AG09309 (cell line): ENCODE measurements at places on chromosomes 7 and 10.

DNA sequence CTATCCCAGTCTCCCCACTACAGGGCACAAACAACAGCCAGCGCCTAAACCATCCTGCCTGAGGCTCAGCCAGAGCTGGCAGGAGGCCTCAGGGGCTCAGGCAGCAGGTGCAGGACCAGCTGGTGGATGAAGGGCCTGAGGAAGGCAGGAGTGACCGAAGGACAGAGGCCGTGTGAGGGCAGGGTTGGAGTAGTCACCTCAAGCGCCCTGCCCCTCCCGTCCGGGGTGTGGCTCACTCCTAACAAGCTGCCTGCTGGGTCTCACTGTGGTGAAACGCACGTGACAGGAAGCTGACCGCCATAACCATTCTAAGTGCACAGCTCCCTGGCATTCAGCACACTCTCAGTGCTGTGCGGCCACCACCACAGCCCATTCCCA is 281.1 kb downstream of the ELFN1 start:
- no peak for DNase-seq

DNA sequence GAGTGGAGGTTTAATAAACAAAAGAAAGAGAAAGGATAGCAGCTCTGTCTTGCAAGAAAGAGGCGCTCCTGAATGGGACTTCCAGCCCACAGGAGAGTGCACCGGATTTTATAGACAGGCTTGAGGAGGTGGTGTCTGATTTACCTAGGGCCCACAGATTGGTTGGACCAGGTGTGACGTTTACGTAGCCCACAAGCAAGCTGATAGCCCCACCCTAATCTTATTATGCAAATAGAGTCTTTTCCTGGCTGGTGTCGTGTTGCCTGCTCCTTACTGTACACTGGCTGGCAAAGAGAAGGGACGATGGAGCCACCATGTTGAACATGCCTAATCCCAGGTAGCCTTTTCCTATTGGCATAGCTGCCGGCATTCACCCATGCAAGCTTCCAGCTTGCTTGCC is 319.7 kb upstream of the POM121L12 start:
- DNase-seq, result no peak

DNA sequence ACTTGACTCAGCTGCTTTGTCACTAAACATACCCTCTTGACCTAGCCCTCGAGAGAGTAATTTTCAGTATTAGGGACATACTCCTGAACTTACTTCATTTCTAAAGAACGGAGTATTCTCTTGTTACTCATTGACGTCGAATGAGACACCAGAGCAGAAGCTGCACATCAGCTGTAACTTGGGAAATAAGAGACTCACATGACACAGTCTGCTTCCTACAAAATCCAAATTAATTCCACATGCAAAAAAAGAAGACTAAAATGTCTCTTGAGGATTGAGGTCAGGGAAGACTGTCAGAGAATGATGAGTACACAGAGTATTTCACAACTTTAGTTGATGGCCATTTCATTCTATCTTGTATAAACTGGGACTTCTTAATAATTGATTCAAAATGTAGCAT is 114.7 kb upstream of the EGFR start:
- peak; percentile 98 for DNase-seq

- no peak for DNase-seq
Observed at GRCh38 chr7:82675396-82675795, 231.8 kb upstream of the CACNA2D1 start.

DNA sequence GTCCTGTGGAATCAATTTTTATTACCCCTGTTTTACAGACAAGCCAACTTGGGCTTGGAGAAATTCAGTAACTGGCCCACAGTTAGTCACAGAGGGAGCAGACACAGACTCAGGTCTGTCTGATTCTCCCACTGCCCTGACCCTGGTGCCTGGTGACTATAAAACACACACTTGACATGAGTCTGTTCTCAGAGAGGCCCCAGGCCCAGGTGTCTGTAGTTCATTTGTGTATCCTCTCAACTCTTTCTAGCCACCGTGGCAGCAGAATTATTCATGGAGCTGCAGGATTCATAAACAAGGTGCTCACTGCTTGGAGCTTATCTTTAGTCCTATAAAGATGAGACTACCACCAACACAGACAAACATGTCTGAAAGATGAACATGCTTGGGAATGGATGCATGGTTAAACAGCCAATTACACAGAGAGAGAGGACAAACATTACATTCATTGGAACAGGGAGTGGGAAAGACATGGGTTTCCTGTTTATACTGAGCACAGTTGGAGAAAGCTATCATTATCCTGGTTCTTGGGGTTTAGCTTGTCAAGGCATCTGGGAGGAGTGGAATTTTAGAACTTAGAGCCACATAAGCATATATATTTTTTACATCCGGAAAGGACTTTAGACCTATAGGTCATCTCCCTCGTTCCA is 79.1 kb upstream of the PDCD4 start:
- no peak for DNase-seq

- DNase-seq, result no peak
Observed at GRCh38 chr7:1246160-1246870, 13.6 kb downstream of the UNCX start.

DNA sequence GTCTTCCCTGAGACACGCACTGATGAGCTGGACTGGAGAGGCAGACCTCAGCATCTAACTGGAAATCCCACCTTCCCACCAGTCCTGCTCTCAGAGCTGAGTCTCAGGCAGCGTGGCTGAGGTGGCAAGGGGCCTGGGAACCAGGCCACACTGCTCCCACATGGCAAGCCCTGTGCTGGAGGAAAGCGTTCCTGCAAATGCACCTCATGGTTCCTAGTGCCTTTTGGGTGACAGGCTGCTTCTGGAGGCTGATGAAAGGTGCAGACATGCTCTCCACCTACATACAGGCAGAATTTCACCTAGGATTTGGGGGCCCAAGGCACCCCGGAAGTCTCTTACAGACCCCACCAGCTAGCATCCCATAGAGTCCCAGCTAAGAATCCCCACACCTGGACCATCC is 432.9 kb upstream of the FOXK1 start:
- no peak for DNase-seq

DNA sequence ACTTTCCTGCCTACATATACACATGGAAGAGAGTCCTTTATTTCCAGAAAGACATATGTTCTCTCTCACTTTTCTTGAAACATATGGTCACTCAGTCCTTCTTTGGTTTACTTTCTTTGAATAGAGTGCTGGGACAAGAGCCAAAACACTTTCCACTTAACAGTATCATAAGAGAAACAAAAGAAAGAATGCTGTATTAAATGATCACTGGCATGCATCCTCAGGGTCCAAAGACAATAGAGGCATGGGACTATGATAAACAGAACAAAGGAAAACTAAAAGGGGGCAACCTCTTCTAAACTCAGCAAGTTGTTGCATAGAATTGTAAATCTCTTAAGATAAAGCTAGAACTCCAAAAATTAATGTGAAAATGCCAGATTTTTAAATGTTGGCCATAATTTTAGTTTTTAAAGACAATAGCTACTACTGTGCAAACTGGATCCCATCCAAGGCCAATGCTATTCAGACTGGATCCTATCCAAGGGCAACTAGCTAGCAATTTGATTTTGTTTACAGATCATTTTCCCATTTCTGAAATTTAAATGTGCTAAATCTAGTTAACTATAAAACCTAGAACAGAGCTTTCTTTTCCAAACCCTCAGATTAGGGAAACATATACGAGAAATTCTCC is 687.5 kb downstream of the SORCS3 start:
- DNase-seq, result no peak

DNA sequence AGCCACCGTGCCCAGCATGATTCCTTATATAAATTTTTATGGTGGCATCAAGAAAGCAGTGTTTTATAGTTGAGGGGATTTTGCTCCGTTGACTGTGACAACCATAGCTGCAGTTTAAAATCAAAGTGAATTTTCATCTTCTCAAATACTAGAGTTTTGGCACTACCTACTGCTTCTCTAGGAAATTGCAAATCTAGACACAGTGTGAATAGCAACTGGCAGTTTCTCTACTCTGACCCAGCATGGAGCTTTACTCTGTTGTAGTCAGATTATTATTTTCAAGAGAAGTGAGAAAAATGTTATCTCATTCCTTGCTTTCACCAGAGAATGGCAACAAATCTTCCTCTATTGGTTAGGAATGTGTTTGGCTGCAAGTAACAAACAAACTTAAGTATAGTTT is 22.9 kb downstream of the MCM10 start:
- DNase-seq, result no peak

- DNase-seq, result no peak
Observed at GRCh38 chr7:6387734-6388294, 59.9 kb downstream of the DAGLB start.

GRCh38 chr10:48670978-48671913 is 13.4 kb upstream of the WDFY4 start:
- no peak for DNase-seq

DNA sequence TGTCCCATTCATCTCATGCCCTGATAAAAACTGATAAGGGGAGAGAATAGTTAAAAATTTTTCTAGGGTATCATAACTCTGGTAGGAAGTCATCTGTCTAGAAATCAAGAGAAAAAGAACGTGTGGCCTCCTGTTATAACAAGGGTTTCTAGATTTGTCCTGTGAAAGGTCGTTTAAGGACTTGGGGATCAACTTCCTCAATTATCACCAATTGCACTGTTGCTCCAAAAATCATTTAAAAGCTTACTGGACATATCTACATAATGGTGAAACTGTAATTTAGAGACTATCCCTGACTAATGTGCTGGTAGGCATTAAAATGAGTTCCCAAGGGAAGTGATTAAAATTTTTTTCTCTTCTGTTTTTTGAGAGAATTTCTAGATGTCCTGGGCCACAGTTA is 58.2 kb downstream of the GPR141 start:
- no peak for DNase-seq

DNA sequence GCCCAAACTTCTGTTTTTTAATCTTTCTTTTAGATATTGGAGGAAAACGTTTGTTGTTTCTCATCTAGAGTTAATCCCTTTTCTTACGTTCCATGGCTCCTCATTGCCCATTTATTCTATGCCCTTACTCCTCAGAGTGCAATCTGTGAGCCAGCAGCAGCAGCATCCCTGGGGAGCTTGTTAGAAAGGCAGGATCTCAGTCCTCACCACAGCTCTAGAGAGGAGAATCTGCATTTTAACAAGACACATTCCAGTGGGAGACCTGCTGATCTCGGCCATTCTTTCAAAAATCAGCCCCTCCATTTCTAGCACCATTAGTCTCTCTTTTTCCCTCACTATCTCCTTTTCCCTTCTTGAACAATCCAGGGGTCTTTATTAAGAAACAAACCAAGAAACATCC is 84.4 kb upstream of the NOBOX start:
- no peak for DNase-seq

- no peak for DNase-seq
Observed at GRCh38 chr7:44189993-44190872, 994 bp upstream of the GCK start.

DNA sequence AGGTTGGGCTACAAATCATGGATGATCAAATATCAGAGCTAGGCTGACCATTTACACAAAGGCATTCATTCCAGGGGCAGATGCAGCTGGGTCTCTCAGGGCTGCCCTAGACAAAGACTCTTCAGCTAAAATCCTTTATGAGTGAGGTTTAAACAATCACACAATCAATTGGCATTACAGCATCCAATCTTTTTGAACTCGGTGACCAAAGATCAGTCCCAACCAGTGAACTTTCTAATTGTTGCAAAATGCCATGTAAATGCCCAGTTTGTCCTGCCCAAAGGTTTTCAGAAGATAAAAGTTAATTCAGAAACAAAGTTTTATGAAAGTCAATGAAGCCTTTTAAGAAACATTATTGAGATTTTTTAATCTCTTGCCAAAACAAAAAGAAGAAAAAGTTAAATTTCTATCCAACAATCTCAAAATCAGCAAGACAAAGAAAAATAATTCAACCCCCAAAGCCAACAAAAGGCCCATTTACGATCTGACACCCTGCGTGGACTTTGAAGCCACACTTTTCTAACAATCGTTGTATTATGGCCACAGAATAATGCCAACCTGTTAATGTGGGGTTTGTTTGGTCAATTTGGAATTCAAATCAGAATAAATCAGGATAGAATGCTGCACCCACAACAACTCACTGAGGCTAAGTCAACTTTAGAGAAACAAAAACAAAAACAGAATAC is 40.9 kb downstream of the GPR37 start:
- no peak for DNase-seq

- no peak for DNase-seq
Observed at GRCh38 chr10:78972160-78972946, 96.4 kb upstream of the ZMIZ1 start.

- DNase-seq, result no peak
Observed at GRCh38 chr7:150736864-150737263, 354 bp upstream of the GIMAP5 start.

GRCh38 chr7:112067632-112068540 is 138.3 kb downstream of the DOCK4 start:
- no peak for DNase-seq

GRCh38 chr10:70583669-70584037 is 18.9 kb downstream of the PRF1 start:
- DNase-seq, result no peak

- DNase-seq, result no peak
Observed at GRCh38 chr10:53601260-53601875, 828.8 kb upstream of the MBL2 start.

DNA sequence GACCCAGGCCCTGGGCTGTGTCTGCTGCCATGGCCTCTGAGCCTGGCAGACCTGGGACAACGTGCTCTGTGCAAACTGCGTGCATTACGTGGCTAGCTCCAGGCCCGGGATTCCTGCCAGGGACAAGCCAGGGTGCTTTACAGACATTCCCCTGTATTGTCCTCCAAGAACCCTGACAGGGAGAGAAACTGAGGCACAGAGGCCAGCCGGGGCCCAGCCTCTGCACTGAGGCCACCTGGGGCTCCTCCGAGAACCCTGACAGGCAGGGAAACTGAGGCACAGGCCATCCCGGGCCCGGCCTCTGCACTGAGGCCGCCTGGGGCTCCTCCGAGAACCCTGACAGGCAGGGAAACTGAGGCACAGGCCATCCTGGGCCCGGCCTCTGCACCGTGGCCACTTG is 64.9 kb downstream of the CFAP46 start:
- no peak for DNase-seq

GRCh38 chr10:102645388-102645740 is 1.1 kb downstream of the TRIM8 start:
- no peak for DNase-seq

DNA sequence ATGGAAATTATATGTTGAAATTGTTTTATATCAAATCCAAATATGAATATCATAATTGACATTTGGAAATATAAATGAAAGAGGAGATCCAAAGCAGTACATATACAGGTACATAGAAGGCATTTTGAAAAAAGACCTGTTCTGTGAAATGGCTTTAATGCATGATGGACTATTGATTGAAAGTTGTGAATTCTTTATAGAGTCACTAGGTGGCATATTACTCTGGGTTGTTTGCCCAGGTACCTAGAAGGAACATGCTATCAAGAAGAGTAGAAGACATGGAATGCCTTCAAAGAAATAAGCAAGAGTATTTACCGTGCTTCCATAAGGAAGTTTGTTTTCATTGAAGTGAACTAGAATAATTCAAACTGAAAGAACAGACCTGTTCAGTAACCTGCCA is 160.0 kb upstream of the ANK3 start:
- DNase-seq, result no peak

- no peak for DNase-seq
Observed at GRCh38 chr7:100211342-100211780, 8.4 kb upstream of the PVRIG start.

GRCh38 chr10:125548878-125549277 is 134.1 kb downstream of the TEX36 start:
- DNase-seq, result no peak
